ENCODE measurements at places on chromosomes 5 and 9.

DNA sequence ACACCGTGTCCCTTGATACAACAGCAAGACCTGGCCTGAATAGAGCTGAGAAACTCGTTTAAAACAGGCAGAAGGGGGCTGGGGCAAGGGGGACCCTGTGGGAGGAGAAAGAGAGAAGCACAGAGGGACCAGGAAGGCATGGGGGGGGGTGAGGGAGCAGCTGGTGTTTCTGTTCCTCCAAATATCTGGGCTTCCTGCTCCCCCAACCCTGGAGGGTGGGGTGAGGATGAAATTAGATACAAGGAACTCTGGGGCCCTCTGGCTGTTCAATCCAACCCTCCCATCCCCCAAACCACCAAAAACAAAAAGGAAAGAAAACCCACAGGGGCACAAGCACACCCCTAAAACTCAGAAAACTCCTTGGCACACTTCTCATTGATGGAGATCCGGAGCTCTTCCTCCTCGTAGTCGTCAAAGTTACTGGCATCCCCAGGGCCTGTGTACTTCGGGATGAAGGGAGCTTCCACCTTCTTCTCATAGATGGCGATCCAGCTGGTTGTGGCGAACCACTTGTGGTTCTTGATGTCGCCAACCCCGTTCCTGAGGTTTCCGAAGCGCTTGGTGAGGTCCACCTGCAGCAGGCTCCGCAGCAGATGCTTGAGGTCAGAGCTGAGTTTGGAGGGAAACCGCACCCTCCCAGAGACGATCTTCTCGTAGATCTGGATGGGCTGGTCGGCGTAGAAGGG, 1.1 kb downstream of the PRKACG start:
- peak; percentile 67 for DNase-seq

GRCh38 chr9:109250311-109250741, 70.5 kb downstream of the EPB41L4B start:
- no peak for DNase-seq

DNA sequence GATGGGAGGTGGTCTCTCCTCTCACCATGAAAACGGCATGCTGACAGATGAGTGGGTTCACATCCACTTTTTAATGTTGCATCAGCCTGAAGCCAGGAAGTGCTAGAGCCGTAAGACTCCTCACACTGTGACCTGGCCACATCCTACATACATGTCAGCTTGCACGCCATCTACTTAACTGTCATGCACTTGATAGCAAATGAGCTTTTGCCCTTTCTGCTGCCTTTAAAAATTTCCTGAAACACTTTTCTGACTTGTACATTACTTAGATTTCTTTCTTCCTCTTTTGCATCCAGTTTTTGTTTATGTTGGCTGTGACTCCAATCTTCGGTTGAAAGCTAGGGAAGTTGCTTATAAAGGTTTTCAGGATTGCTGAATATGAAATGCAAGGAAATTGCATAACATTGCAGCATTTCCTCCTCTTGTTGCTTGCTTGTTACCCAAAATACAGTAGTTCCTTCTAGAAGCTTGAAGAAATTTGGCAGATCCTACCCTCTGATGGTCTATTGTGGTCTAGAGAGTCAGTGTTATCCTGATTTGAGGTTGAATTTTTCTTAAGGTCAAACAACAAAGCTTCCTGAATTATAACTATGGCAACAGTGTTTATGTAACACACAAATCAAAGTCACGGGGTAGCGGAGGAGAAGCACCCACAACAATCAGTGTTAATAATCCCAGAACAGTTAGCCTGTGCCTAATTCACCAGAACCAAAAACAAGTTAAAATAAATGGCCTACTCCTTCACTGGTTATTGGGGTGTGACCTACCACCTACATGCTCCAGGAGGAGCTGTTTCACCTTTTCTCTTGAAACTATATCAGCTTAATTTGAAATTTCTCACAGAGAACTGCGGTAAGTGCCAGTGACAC, 232.5 kb downstream of the ARHGAP26 start:
- DNase-seq = peak; percentile 80

GRCh38 chr5:136007271-136007670, 21.5 kb upstream of the TGFBI start:
- no peak for DNase-seq

- DNase-seq = no peak
Observed at GRCh38 chr5:170469414-170469813, 34.4 kb upstream of the KCNIP1 start.

GRCh38 chr9:105093685-105094084, 150.8 kb upstream of the SLC44A1 start:
- DNase-seq = no peak

DNA sequence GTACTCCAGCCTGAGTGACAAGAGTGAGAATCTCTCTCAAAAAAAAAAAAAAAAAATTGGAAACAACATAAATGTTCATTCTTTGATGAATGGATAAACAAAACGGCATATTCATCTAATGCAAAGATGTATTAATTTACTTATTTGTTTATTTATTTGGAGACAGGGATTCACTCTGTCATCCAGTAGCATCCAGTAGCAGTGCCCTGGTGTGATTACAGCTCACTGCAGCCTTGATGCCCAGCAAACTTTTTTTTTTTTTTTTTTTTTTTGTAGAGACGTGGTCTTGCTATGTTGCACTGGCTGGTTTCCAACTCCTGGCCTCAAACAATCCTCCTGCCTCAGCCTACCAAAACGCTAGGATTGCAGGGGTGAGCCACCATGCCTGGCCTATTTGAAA, 24.4 kb downstream of the OR2V2 start:
- DNase-seq = peak; percentile 30
